Bronchial epithelial cell (primary cell): ENCODE measurements at places on chromosomes 7 and 10. TPM values are rescaled to one million over a fixed set of nuclear protein-coding genes. Genes with fewer than 3 reads are reported as not detected.

DNA sequence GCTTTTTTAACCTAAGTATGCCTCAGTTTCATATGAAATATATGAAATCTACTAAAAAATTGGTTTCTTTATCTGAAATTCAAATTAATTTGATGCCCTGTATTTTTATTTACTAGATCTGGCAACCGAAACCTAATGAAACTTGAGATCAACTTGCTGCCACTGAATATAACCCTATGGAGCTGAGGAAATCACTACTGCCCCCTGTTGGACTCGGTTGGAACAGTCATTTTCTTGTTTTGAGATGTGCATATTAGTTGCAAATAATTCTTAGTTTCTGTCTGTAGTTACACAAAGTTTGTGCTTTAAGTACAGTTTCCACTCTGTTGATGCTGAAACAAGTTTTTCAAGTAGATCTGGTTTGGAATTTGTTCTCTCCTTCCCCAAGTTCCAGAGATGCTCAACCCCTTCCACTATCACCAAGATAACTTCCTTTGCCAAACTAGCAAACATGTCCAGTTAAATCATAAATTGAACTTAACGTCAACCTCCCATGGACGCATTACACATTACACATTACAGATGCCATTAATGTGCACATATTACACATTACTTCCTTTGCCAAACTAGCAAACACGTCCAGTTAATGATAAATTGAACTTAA, 22.2 kb upstream of the EXOC4 start:
- DNase-seq: peak; percentile 58

The CDK1 gene
- 0.64 and 0.79 TPM in 2 replicates for total RNA-seq

DNA sequence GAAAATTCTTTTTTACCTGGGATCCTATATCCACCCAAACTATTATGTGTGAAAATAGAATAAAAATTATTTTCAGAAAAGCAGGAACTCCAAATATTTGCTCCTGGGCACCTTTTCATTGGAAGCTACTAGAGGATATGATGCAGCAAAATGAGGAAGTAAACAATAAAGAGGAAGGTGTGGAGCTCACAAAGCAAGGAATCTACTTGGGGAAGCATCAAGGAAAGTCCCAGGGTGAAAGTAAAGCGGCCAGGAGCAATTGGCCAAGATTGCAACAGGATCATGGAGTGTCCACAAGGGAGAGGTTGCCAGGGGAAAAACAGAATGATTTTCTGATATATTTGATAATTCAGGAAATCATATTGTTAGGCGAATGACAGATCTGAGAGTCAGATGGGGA, 80.8 kb downstream of the CARD11 start:
- DNase-seq: peak; percentile 66

- peak; percentile 58 for DNase-seq
Measured at GRCh38 chr7:105304040-105304895, 84.5 kb downstream of the SRPK2 start.
